Subcutaneous preadipocyte (primary cell): ENCODE measurements at places on chromosomes 16 and 17. TPM values are rescaled to one million over a fixed set of nuclear protein-coding genes. Genes with fewer than 3 reads are reported as not detected.

The ARHGDIG gene
- total RNA-seq = 0.37 TPM in 1 of 2 replicates, not detected in the other

The RNF157 gene
- 0.98 and 7.3 TPM in 2 replicates for total RNA-seq

The HSD11B2 gene
- 0.59 TPM in 1 of 2 replicates, not detected in the other for total RNA-seq

The HYDIN gene
- under 0.01 and 1.8 TPM in 2 replicates for total RNA-seq

The RAI1 gene
- 5.9 and 9.4 TPM in 2 replicates for total RNA-seq

The TMEM238L gene
- not detected in 2 replicates for total RNA-seq

The CDC42EP4 gene
- total RNA-seq = 40.1 and 73.7 TPM in 2 replicates

The NOG gene
- not detected in 2 replicates for total RNA-seq

The TM4SF5 gene
- not detected in 2 replicates for total RNA-seq

The CA5A gene
- not detected in 2 replicates for total RNA-seq

The SLC6A2 gene
- not detected in 2 replicates for total RNA-seq

The GCGR gene
- total RNA-seq = not detected in 2 replicates

The TSNAXIP1 gene
- 0.98 and 2.2 TPM in 2 replicates for total RNA-seq

The CISD3 gene
- 4.4 and 5.5 TPM in 2 replicates for total RNA-seq

The DHRS7C gene
- not detected in 2 replicates for total RNA-seq

The KRT17 gene
- 1.2 and 1.8 TPM in 2 replicates for total RNA-seq

The NRN1L gene
- 0.37 TPM in 1 of 2 replicates, not detected in the other for total RNA-seq

The ST6GALNAC2 gene
- 0.20 TPM in 1 of 2 replicates, not detected in the other for total RNA-seq

The KSR1 gene
- total RNA-seq = 10.3 and 11.9 TPM in 2 replicates

The SP2 gene
- total RNA-seq = 0.73 and 2.2 TPM in 2 replicates

The CES1 gene
- total RNA-seq = 2.6 and 37.7 TPM in 2 replicates

The TOX3 gene
- not detected in 2 replicates for total RNA-seq

The TBC1D3E gene
- total RNA-seq = not detected in 2 replicates

The PMFBP1 gene
- total RNA-seq = 0.37 and 0.78 TPM in 2 replicates

The DBNDD1 gene
- not detected in 2 replicates for total RNA-seq

The PAQR4 gene
- 6.2 and 13.3 TPM in 2 replicates for total RNA-seq

The TPPP3 gene
- 0.37 and 0.98 TPM in 2 replicates for total RNA-seq
